ENCODE measurements at places on chromosomes 7 and 10.

DNA sequence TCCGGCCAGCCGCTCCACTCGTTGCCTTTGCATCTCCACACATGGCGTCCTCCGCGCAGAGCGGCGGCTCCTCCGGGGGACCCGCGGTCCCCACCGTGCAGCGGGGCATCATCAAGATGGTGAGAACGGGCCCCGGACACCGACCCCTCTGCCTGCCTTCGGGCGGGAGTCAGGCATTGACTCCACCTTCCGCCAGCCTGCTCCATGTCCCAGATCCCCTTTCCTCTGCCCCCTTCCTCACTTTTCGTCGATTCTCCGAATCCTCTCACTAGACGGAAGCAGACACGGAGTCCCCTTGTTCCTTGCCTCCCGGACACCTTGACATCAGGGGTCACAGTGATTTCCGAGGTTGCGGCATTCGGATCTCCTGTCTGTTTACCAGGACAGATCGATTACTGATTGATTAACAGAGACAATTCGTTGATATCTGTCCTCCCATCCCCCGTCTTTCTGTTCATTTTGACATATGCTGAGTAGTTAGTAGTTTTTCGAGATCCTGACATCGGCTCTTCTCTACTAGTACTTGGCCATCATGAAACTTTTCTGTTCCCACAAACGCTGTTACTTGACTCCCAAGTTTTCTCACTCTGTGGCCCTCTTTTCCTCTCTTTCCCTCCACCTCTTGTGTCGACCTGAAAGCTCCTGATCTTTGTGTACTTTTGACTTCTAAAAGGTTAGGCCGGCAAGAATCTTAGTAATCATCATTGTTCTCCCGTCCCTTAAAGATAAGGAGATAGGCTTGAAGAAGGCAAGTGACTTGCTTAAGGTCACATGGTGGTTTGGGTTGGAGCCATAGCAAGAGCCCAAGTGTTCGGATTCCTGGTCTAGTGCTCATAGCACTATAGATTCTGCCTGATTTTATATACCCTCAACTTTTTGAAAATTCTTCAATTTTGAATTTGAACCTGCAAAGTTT is 597 bp downstream of the SND1 start:
- DNase-seq: no peak

GRCh38 chr7:108311446-108312168 is 144.6 kb downstream of the NRCAM start:
- no peak for DNase-seq

GRCh38 chr7:2687881-2688318 is at the start of gene AMZ1:
AMZ1 (plus strand) TSS chr7:2688202; CDS start chr7:2700452, 12,250 bp downstream.
- DNase-seq: peak; percentile 89

DNA sequence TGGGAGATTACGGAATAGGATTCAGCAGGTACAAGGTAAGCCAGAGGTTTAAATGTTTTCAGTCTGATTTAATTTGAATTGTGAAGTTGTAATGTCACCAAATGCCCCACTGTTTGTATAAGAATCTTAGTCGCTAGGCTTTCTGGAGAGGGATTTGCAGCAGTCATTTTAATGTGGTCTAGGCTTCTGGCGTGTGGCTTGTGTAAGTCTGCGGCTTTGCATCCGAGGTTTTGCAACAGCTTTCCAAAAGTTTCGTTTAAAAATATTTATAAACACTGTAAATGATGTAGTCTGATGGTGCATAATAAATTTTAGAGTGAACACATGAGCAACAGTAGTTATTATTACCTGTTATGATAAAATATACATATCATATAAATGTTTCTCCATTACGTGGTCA is 26.1 kb upstream of the BHLHA15 start:
- no peak for DNase-seq

GRCh38 chr7:130273081-130273932 is 6.6 kb downstream of the CPA2 start:
- peak; percentile 90 for DNase-seq

- DNase-seq: no peak
Observed at GRCh38 chr10:28769091-28769604, 91.8 kb downstream of the BAMBI start.
